ENCODE measurements at places on chromosomes 16 and 17.
A peak's percentile ranks its signal among the peaks of the same experiment; 100 is the strongest.

DNA sequence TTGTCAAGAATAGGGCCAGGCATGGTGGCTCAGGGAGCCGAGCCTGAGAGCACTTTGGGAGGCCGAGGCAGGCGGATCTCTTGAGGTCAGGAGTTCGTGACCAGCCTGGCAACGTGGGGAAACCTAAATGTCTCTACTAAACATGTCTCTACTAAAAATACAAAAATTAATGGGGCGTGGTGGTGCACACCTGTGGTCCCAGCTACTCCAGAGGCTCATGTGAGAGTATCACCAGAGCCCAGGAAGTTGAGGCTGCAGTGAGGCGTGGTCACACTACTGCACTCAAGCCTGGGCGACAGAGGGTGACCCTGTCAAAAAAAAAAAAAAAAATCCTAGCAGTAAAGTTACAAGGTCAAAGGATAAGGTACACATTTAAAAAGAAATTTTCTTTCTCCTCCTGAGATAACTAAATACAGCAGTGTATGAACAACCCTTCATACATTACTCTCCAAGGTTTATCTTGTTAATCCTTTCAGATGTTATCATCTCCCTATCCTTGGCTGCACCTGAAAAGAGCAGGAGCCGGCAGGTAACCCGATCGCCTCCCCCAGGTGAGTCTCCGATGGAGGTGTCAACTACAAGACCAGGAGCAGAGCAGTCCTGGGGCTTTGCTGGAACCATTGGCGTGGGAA, 122.3 kb downstream of the GOSR1 start:
- DNase-seq, result peak; percentile 19

- DNase-seq, result peak; percentile 43
Observed at GRCh38 chr17:28173801-28174200, 131.3 kb downstream of the NLK start.

DNA sequence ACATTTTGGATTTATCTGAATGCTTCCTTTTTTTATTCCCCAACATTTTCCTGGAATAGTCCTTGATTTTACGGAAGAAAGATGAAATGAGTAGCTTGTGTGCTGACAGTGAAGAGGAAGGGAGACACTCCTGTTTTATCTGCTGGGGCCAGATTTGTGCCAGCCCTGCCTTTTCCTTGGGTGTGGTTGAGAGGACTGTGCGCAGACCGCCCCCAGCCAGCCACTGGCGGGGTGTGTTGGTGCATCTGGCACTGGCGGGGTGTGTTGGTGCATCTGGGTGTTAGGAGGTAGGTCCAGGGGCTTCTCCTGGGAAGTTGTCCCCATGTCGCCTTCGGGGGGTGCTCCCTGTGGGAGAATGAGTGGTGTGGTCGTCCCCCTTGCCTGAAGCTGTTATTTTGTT, 39.5 kb downstream of the RAP1GAP2 start:
- no peak for DNase-seq

GRCh38 chr17:30211371-30211770, 24.1 kb downstream of the SLC6A4 start:
- DNase-seq, result no peak

DNA sequence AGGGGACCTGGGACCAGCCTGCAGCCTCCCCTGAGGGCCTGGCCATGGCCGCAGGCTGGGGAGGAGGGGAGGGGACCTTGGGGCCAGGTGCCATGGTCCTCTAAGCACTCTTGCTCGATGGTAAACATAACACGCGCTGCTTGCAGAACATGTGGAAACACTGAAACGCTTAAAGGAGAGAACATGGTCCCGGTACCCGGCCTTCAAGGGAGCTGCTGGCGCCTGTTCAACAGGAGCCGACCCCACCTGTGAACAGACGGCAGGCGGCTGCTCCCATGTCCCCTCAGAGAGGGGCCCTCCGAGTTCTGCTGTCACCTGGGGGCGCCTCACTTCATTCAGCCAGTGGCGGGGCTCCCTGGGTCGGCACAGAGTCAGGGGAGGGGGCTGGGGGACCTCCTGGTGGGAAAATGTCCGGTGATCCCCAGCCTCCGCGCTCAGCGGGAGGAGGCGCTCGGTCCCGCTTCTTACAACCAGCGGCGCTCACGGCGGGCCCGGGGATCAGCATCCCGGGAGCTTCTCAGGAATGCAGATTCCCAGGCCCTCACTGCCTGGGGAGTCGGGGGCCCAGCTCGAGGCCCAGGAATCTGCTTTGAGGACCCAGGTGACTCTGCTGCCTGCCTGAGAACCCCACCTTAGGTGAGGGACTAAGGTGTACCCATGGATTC, 854 bp upstream of the SSTR5 start:
- no peak for DNase-seq

All from renal pelvis (tissue), 12 donors.